ENCODE measurements at places on chromosomes 13 and 19.
A peak's percentile ranks its signal among the peaks of the same experiment; 100 is the strongest.

GRCh38 chr19:56222901-56223300, 20.8 kb downstream of the ZSCAN5C start:
- no peaks in the 10 kb centered on the region for H3K36me3 ChIP-seq
- DNase-seq = no peak
- no peak overlapping the region for H3K27ac ChIP-seq
- no peak overlapping the region for H3K4me3 ChIP-seq
- H3K27me3 ChIP-seq = peaks cover 5% of the 10 kb centered on the region

GRCh38 chr19:43634506-43634871, 5.2 kb downstream of the CADM4 start:
- DNase-seq = no peak
- peaks cover 34% of the 10 kb centered on the region for H3K27me3 ChIP-seq
- no peak overlapping the region for H3K4me3 ChIP-seq
- no peaks in the 10 kb centered on the region for H3K36me3 ChIP-seq

DNA sequence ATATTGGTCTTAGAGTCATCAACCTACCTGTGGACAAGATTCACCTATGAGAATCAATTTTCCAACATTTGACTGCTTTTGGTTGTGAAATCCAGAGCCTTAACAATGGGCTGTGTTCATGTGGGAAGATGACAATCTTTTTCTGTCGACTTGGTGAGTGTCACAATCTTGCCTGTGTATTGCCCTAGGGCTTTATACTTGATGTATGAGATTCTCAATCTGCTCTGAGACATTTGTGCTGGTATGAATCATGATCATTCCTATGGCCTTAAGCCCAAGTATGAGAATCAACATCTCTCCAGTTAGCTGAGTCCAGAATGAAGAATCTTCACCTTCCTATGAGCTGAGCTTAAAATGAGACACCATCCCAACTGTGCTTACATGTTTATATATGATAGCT, 68.7 kb downstream of the ZNF726 start:
- H3K27ac ChIP-seq = no peak overlapping the region
- no peaks in the 10 kb centered on the region for H3K36me3 ChIP-seq
- H3K4me1 ChIP-seq = no peaks in the 10 kb centered on the region
- no peaks in the 10 kb centered on the region for H3K27me3 ChIP-seq
- no peak for DNase-seq
- no peak overlapping the region for H3K4me3 ChIP-seq

- H3K27ac ChIP-seq = no peak overlapping the region
- H3K27me3 ChIP-seq = no peaks in the 10 kb centered on the region
- H3K4me3 ChIP-seq = no peak overlapping the region
- no peaks in the 10 kb centered on the region for H3K4me1 ChIP-seq
Observed at GRCh38 chr19:20247016-20247683, 80.1 kb downstream of the ZNF486 start.

DNA sequence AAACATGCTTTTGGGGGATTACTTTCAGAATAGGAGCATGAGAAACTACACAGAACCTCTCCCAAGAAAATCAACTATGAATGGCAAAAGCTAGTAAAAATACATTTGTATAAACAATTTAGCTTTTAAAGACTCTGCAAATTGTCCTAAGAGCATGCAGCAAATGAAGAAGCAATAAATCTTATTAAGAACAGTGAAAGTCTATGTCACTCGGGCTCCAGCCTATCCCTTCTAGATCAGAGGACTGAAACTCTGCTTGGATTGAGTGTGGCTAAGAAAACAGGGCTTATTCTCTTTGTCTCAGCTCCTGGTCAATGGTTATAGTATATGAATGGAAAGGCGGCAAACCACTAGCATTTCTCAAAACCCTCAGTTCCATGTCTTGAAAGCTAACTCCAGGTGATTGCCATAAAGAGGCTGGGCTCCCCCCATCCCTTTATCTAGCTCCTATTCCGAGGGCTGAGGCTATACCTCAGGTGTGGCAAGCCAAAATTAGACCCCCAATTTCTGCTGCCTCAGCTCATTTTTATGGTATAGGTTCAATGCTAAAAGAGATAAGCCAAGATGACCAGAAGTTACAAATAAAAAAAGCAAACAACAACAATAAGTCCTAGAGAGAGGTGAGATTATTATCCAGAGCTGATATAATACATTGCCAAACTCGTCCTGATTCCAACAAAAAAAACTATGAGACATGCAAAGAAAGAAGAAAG, 953.2 kb downstream of the SLITRK6 start:
- H3K4me1 ChIP-seq = no peaks in the 10 kb centered on the region
- H3K4me3 ChIP-seq = no peak overlapping the region
- H3K27ac ChIP-seq = no peak overlapping the region
- H3K27me3 ChIP-seq = no peaks in the 10 kb centered on the region
- H3K36me3 ChIP-seq = no peaks in the 10 kb centered on the region
- DNase-seq = no peak

GRCh38 chr19:36097036-36097435, 13.9 kb upstream of the OVOL3 start:
- no peak for DNase-seq
- no peaks in the 10 kb centered on the region for H3K27me3 ChIP-seq
- H3K4me1 ChIP-seq = peaks cover 15% of the 10 kb centered on the region
- H3K27ac ChIP-seq = no peak overlapping the region

DNA sequence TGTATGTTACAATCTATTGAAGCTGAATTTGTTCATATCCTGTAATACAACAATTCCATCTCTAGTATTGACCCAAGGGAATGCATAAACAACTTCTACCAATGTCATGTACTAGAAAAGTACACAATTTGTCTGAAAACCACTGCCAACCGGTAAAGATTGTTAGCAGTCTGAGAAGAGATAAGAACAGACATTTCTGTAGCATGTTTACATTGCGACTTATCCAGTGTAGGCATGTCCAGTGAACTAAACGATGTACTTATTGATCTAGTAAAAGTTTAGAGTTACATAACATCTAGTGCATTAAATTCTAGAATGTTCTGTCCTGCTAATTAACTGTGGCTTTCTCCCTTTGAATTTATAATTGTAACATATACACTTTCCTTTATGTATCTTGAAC, 425.9 kb downstream of the SLITRK6 start:
- no peaks in the 10 kb centered on the region for H3K4me1 ChIP-seq
- no peaks in the 10 kb centered on the region for H3K27me3 ChIP-seq
- no peak overlapping the region for H3K27ac ChIP-seq
- H3K4me3 ChIP-seq = no peak overlapping the region
- H3K36me3 ChIP-seq = no peaks in the 10 kb centered on the region

- no peaks in the 10 kb centered on the region for H3K36me3 ChIP-seq
- peak overlapping the region; percentile 17 for H3K27ac ChIP-seq
- no peak for DNase-seq
Observed at GRCh38 chr13:99859178-99860177, 112.1 kb downstream of the ZIC5 start.

- H3K4me3 ChIP-seq = no peak overlapping the region
- no peak overlapping the region for H3K27ac ChIP-seq
- peaks cover 9% of the 10 kb centered on the region for H3K36me3 ChIP-seq
- DNase-seq = no peak
Observed at GRCh38 chr19:583198-583967, 6.3 kb upstream of the HCN2 start.

- no peaks in the 10 kb centered on the region for H3K36me3 ChIP-seq
- DNase-seq = no peak
- no peak overlapping the region for H3K4me3 ChIP-seq
- H3K4me1 ChIP-seq = no peaks in the 10 kb centered on the region
Observed at GRCh38 chr13:47826471-47826870, 174.6 kb downstream of the SUCLA2 start.

- H3K4me3 ChIP-seq = no peak overlapping the region
- H3K36me3 ChIP-seq = no peaks in the 10 kb centered on the region
- peaks cover 7% of the 10 kb centered on the region for H3K27me3 ChIP-seq
Observed at GRCh38 chr13:48590141-48590901, 57.4 kb upstream of the RCBTB2 start.

- no peaks in the 10 kb centered on the region for H3K4me1 ChIP-seq
- no peak overlapping the region for H3K4me3 ChIP-seq
- DNase-seq = no peak
- H3K27me3 ChIP-seq = peaks cover 7% of the 10 kb centered on the region
- H3K27ac ChIP-seq = no peak overlapping the region
Observed at GRCh38 chr13:21638319-21639282, 32.3 kb upstream of the FGF9 start.

DNA sequence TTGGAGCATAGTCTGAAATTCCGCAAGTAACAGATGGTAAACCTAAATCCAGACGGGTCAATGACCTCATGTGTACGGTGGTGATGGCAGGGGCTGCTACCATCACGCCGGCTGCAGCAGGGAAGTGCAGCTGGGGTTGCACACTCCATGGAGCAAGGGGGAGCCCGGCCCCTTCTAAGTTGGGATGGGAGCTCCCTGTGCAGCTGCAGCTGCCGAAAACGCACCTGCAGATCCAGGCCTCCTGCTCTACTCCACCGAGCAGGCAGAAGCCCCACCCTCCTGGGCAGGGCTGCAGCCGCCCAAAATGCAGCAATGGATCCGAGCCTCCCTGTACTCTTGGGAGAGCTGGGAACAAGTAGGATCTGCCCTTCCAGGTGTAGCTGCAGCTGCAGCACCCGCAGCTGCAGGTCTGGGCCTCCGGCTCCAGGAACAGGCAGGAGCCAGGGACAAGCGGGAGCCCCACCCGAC, 25.5 kb downstream of the KBTBD6 start:
- H3K4me1 ChIP-seq = no peaks in the 10 kb centered on the region
- H3K27ac ChIP-seq = no peak overlapping the region
- H3K36me3 ChIP-seq = no peaks in the 10 kb centered on the region

- no peak for DNase-seq
- no peak overlapping the region for H3K27ac ChIP-seq
- H3K4me3 ChIP-seq = no peak overlapping the region
- H3K36me3 ChIP-seq = no peaks in the 10 kb centered on the region
- no peaks in the 10 kb centered on the region for H3K4me1 ChIP-seq
Observed at GRCh38 chr13:44605275-44605674, 29.1 kb upstream of the TSC22D1 start.

- H3K36me3 ChIP-seq = no peaks in the 10 kb centered on the region
- H3K4me3 ChIP-seq = no peak overlapping the region
- no peaks in the 10 kb centered on the region for H3K4me1 ChIP-seq
- DNase-seq = no peak
- no peak overlapping the region for H3K27ac ChIP-seq
Observed at GRCh38 chr13:80070024-80070703, 270.8 kb downstream of the SPRY2 start.

DNA sequence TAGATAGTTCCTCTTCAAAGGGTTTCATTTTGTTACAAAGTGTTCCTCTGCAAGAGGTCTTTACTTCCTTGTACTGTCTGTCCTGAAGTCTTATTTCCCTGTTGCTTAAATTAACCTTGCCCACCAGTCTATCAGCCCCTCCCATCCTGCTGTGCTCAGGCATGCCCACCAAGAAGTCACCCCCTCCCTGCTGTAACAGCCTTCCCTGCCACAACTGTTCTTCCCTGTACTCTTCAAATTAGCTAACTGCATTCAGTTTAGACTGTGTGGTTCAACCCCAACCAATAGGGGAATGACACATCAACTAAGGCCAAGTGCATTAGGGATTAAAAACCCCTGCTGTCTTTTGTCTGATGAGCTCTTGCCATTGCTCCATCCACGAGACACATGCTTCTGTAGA, 34.4 kb upstream of the ZNF562 start:
- H3K36me3 ChIP-seq = no peaks in the 10 kb centered on the region
- no peak for DNase-seq
- no peak overlapping the region for H3K27ac ChIP-seq
- H3K27me3 ChIP-seq = no peaks in the 10 kb centered on the region

- H3K36me3 ChIP-seq = peaks cover 54% of the 10 kb centered on the region
- peak overlapping the region; percentile 92 for H3K4me3 ChIP-seq
- H3K27ac ChIP-seq = peak overlapping the region; percentile 94
Observed at GRCh38 chr19:55254625-55254977, 4.2 kb downstream of the PPP6R1 start.

DNA sequence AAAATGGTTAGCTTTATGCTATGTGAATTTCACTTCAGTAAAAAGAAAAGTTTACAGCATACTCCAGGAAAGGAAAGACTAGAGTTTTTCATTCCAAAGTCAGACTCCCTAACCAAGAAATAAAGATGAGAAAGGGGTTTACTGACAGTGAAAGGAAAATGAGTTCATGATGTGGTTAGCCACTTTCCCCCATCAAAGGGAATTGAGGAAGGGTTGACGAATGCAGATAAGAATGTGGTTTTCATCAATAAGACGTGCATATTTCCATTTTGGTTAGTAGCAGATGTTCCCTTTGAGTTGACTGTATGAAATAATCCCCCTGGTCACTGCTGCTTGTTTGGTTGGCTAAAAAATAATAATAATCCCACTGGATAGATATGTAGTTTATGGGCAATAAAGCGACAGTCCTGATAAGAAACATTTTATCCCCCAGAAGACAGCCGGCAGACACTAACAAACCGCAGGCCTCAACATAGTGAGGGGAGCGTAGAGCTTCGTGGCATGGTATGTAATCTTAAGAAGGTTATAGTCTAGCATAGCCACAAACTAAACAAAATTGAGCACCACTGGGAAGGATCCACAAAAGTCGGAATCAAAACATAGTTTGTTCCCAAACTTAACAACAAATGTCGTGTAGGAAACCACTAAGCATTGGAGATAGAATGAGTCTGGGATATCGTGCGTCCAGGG, 114.8 kb downstream of the COL4A2 start:
- no peak for DNase-seq
- H3K27ac ChIP-seq = no peak overlapping the region
- no peak overlapping the region for H3K4me3 ChIP-seq
- no peaks in the 10 kb centered on the region for H3K36me3 ChIP-seq

GRCh38 chr19:2011169-2011568, 4.3 kb downstream of the BTBD2 start:
- H3K4me3 ChIP-seq = no peak overlapping the region
- no peaks in the 10 kb centered on the region for H3K4me1 ChIP-seq
- H3K36me3 ChIP-seq = peaks cover 6% of the 10 kb centered on the region
- H3K27me3 ChIP-seq = no peaks in the 10 kb centered on the region

GRCh38 chr13:108316413-108316812, 46.9 kb downstream of the TNFSF13B start:
- H3K36me3 ChIP-seq = no peaks in the 10 kb centered on the region
- no peaks in the 10 kb centered on the region for H3K4me1 ChIP-seq
- no peak overlapping the region for H3K4me3 ChIP-seq

- no peaks in the 10 kb centered on the region for H3K27me3 ChIP-seq
- no peak overlapping the region for H3K27ac ChIP-seq
- H3K4me3 ChIP-seq = no peak overlapping the region
- H3K36me3 ChIP-seq = no peaks in the 10 kb centered on the region
- no peaks in the 10 kb centered on the region for H3K4me1 ChIP-seq
Observed at GRCh38 chr13:58906329-58907007, 1257.3 kb downstream of the DIAPH3 start.

GRCh38 chr13:108433976-108434755, 164.6 kb downstream of the TNFSF13B start:
- no peak overlapping the region for H3K4me3 ChIP-seq
- H3K27ac ChIP-seq = no peak overlapping the region
- H3K27me3 ChIP-seq = no peaks in the 10 kb centered on the region
- DNase-seq = no peak
- H3K4me1 ChIP-seq = no peaks in the 10 kb centered on the region
- H3K36me3 ChIP-seq = no peaks in the 10 kb centered on the region

GRCh38 chr19:7385062-7385461, 36.3 kb downstream of the ARHGEF18 start:
- H3K27ac ChIP-seq = no peak overlapping the region
- peaks cover 9% of the 10 kb centered on the region for H3K4me1 ChIP-seq
- H3K36me3 ChIP-seq = peaks cover 17% of the 10 kb centered on the region
- DNase-seq = no peak
- H3K27me3 ChIP-seq = no peaks in the 10 kb centered on the region
- H3K4me3 ChIP-seq = no peak overlapping the region

Measured in activated T-helper 2 cell treated with anti-CD3 and anti-CD28 coated beads, Interferon-gamma antibody, Interleukin-2, Interleukin-4, amounts not matched to agents 10 μg/mL and 5 μg/mL and 100 μg/mL, durations not matched to agents 14 hours and 24 hours and 36 hours (primary cell).